NCI-H82 (cell line): ENCODE measurements at places on chromosomes 1 and 21.
A peak's percentile ranks its signal among the peaks of the same experiment; 100 is the strongest.

DNA sequence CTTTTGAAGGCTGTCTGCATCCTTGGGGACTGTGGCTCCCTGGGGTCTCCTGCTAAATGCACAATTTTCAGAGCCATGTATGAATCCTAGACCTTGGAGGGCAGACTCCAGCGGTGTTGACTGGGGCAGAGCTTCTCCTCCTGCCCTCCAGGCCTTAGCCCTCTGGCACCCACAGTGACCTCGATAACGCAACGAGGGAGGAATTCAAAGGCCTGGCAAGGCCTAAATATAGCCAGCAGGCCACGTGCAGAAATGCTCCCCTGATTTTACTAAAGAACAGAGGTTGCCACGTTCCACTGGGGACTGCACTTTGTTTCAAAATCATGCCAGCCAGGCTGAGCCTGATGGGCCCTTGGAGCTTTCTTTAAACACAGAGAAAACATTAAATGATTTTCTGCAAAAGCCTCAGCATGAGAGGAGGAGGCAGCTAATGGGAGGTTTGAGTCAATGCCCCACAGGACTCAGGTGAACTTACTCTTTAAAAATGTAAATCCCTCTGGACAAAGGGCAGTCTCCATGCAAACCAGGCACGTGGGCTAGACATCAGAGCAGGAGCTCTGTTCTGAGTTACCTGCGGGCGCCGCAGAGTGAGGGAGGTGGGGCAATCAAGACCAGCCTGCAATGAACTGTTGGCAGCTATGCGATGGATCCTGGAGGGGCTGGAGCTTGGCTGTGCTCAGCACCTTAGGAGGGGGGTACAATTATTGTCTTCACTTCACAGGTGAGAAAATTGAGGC lies 28.0 kb downstream of the GRIK3 start:
- no peak for DNase-seq

DNA sequence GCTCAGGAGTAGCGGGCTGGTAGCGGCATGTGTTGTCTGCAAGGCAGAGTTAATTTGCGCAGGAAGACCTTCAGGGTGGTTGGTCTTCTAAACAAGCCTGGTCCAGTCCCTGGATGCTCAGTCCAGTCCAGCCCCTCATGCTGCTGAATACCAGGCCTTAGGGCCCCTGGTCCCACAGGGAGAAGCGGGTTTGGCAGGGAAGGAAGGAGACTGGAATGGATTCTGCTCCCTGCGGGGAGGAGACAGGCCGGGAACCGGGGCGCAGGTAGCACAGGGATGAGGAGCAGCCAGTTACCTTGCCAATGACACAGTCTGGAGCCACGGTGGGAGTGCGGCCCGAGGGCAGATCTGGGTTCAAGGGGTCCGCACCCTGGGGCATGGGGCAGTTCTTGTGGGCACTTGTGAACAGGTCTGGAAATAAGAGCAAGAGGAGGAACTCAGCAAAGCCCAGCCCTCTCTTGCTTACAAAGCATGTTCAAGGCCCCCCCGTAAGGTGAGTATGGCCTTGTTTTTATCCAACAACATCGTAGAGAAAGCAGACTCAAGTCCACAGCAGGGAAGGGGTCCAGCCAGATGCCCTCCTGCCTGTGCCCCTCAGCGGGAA lies 10.1 kb downstream of the FAM131C start:
- DNase-seq = peak; percentile 60

DNA sequence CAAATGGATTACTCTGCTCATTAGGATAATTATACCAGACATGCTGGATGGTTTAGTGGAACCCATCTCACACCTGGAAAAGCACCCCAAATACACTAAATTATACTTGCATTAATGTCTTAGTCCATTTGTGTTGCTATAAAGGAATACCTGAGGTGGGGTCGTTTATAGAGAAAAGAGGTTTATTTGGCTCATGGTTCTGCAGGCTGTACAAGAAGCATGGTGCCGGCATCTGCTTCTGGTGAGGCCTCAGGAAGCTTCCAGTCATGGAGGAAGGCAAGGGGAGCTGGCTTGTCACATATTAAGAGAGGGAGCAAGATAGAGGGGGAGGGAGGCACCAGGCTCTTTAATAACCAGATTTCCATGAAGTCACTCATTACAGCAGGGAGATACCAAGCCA lies 95.6 kb downstream of the MT1HL1 start:
- no peak for DNase-seq

DNA sequence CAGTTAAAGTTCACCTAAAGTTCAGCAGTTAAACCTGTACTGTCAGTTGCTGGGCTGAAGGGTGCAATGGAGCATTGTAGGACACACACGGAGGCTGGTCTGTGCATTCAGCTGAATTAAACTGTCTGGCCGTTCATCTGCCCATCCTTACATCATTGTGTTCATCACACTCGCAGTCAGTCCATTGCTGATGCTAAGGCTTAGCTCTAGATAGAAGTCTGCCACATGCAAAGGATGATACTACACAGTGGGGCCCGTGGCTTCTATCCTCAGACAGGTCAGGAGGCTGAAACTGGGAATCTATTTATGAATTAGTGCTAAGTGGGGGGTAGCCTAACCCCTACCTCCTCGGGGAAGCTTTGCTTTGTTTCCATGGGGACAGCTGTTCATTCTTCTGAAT lies 60.4 kb downstream of the CNIH3 start:
- no peak for DNase-seq

DNA sequence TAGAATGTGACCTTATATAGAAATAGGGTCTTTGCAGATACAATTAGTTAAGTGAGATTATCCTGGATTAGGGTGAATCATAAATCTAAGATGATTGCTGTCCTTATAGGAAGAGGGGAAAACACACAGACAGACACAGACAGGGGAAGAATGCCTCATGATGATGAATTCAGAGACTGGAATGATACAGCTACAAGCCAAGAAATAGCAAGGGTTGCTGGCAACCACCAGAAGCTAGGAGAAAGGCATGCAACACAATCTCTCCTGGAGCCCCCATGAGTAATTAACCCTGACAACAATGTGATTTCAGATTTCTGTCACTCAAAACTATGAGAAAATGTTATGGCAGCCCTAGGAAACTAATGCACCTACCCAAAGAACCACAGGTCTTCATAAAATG lies 19.1 kb upstream of the PPIH start:
- DNase-seq = peak; percentile 80

- no peak for DNase-seq
Observed at GRCh38 chr1:199132006-199132405, 493.2 kb downstream of the PTPRC start.

DNA sequence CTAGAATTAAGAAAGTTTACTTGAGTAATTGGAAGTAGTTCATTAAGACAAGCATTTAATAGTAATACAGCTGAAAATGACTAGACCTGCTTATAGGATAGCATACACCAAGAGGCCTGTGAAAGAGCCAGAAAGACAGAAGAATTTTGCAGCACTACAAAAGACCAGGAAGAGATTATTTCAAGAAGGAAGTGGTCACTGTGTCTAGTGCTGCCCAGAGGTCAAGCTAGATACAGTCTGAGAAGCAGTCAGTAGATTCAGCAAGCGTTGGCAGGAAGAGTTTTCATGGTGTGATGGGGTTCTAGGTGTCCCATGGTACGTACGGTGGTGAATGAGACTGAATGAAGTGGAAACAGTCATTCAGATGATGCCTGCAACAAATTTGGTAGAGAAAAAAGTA lies 31.5 kb downstream of the RGS8 start:
- no peak for DNase-seq

DNA sequence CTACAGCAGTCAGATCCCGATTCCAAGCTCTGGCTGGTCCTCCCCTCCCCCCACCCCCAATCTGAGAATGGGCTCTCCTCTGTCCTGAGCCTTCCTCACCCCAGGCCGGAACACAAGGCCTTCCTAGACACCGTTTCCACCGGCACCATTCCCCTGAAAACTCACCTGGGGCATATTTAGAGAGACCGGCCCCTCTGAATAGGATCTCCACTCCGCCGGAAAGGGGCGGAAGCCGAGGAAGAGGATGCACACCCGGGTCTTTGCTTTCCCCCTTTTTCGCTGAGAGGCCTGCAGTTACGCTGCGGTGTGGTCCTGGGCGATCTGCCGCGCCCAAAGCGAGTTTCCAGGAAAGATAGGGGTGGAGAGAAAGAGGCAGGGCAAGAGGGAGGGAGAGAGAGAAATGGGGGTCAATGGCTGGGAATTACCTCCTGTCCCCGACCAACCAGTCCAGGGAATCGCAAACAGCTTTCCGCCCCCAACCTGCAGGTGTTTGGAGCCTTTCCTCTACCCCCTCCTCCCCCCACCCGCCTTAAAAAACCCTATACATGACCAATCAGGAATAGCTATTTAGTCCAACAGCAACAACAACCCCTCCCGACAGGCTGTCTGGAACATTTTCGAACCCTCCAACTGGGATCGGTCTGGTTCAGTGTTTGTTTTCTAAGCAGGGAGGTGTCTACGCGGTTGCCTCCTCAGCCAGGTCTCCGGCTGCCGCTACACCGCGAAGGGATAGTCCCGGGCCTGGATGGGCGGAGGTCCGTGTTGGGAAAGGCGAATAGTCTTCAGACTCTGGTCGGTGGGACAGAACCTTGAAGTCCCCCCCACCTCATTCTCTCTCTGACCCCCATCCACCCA lies 2.8 kb downstream of the TAL1 start:
- DNase-seq = peak; percentile 28

DNA sequence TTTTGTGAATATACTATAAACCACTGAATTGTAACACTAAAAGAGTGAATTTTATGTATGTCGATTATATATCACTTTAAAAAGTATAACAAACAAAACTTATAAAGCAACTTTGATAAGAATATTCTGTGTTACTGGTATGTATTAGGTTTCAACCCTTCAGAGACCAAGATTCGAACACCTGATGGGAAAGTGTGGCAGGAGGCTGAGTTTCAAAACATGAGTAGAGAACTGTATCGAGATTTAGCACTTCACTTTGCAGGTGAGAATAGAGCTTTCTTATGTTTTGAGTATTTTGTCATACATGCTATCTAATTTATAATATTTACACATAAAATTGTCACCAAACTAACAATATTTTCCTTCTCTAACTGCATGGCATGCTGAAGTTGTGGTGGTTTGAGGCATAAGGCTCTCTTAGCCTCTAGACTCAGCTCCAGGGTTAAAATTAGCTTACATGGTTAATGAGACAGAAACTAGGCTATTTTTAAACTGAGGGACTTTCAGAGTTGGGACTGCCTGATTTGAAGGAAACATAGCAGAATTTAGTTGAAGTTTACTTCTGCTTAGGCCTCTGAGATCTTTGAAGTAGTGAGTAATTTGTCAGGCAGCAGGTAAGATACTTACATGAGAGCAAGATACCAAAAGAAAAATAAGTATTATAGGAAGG lies 48.6 kb downstream of the CEP350 start:
- no peak for DNase-seq

DNA sequence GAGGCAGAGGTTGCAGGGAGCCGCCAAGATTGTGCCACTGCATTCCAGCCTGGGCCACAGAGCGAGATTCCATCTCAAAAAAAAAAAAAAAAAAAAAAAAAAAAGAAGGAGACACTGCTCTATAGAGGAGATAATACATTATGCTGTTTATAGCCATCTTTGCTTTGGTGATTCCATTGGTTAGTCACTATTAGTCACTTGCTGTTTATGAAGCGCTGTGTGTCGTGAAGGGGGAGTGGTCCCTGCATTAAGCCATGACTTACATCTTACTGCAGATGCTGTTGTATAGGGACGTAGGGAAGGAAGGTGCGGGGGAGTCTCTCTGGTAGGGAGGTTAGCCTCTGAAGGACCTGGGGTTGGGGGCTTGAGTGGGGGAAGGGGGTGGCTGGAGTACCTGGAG lies 48.3 kb downstream of the HUNK start:
- DNase-seq = no peak

DNA sequence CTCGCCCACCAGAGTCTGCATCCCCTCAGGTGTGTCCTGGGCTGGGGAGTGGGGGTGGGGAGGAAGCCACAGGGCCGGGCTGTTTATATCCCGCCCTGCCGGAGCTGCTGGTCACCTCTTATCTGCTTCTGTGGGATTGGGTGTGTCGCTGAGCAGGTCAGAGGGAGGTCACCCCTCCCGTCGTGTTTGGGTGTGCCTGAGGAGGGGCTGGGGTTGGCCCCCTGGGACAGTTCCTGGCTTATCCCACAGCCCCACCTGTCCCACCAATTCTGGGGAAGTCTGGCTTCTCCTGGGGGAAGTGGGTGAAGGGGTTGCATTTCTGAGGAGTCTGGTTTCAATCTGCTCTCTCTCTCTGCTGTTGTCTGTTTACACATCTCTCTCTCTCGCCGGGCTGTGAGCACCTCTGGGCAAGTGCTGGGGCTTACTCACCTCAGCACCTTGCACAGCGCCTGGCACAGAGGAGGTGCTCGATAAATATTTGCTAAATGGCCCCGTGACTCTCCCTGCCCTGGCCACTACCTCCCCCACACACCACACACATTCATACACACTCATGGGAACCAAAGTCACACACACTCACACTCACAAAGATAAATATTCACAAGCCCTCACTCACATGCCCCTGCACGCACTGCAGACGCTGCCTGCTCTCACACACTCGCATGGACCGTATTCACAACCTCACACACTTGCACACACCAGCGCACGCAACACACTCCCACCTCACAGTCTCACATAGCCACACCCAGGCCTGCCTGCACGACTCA lies 8.3 kb downstream of the ELF3 start:
- DNase-seq = peak; percentile 58

DNA sequence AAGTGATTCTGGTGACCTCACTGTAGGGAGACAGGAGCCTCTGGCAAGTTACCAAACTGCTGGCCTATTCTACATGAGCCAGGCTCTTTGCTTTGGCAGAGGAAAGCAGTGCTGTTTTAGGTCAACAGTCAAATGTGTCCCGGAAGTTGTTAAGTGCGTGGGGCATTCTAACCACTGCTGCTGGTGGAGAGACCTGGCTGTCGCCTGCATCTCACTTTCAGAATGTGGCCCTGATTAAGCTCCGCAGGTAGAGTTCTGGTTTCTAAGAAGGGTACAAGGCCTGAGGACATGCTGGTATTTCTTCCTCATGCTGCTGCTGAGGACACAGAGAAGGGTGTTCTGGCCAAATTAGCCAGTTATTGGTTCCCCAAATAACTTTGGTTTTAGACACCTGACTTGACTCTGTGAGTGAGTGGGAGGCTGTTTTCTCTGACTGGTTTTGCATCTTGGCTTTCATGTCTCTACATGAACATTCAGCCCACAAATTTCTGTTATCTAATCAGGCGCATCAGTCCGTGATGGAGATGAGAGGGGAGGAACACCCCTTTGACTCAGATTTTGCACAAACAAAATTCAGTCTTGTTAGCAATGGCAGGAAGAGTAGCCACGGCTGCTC lies 120.8 kb downstream of the LMO4 start:
- DNase-seq = no peak

DNA sequence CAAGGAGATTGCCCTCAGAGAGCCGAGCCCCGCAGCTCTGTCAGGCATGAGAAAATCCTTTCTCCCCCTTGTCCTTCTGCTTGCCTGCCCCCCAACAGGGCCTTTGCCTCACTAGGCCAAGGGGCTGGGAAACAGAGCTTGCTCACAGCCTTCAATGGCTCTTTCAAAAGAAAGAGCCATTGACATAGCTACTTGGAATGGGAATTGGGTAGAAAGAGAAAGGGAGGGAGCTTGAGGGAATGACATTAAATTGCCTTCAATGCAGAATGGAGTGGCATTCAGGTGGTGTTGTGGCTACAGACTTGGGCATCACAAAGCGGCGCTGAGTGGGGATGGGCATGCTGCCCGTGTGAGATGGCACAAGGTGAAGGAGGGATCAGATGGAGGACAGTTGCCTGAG lies 13.2 kb downstream of the SYT11 start:
- no peak for DNase-seq

- DNase-seq = peak; percentile 75
Observed at GRCh38 chr1:1399872-1400575, 889 bp upstream of the CCNL2 start.

- DNase-seq = peak; percentile 90
Observed at GRCh38 chr1:64268653-64269557, 65.5 kb downstream of the UBE2U start.
